ENCODE measurements at places on chromosomes 6 and 20. TPM values are rescaled to one million over a fixed set of nuclear protein-coding genes. Genes with fewer than 3 reads are reported as not detected.

ANGPT4 gene
- not detected for total RNA-seq

RCAN2 gene
- total RNA-seq, result 2.3 TPM

SSTR4 gene
- 0.07 TPM for total RNA-seq

CRISP3 gene
- not detected for total RNA-seq

XKR7 gene
- total RNA-seq, result not detected

MICA gene
- 45.9 TPM for total RNA-seq

KCNK5 gene
- 0.03 TPM for total RNA-seq

LPIN3 gene
- 8.3 TPM for total RNA-seq

ARG1 gene
- not detected for total RNA-seq

Data from smooth muscle cell of the pulmonary artery (primary cell).